ENCODE measurements at places on chromosomes 12 and 14.

- no peak for DNase-seq
These were observed 108.0 kb downstream of the RIMBP2 start for GRCh38 chr12:130608132-130608531.

GRCh38 chr14:103495854-103496253, 26.8 kb downstream of the CKB start:
- no peak for DNase-seq

DNA sequence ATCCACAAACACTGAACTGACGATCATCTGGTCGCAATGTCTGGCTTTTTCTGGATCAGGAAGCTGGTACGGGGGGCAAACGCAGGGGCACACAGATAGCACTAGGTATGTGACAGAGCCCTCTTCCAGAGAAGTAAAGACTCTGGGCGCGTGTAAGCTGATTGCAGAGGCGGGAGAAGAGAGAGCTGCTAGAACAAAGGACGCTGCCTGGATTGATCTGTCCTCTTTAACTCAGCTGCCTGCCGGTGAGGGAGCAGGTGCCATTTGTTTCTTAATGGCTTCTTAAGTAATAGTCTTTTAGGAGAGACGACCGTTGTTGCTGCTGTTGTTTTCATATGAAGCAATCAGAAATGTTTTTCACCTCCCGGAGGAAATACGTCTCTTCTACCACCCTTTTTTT, 77.3 kb downstream of the GLT1D1 start:
- no peak for DNase-seq

DNA sequence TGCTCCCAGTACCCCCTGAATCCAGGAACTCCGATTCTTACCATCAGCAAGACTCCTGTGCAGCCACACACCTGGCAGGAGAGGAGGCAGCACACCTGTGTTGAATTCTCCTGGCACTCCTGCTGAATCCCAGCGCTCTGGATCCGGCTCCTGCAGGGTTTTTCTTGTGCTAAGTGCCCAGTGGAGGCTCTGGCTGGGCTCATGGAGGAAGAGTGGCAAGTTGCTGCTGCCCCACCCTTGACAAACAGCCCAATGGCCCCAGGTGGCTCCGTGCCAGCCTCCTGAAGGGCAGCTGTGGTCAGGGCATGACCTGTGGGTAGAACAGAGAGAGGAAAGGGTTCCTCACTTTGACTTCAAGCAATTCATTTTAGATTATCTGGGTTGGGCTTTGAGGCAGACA, 20.0 kb downstream of the CRACR2A start:
- DNase-seq = no peak

- DNase-seq = no peak
These were observed 266.2 kb downstream of the TMTC2 start for GRCh38 chr12:82952946-82953345.

DNA sequence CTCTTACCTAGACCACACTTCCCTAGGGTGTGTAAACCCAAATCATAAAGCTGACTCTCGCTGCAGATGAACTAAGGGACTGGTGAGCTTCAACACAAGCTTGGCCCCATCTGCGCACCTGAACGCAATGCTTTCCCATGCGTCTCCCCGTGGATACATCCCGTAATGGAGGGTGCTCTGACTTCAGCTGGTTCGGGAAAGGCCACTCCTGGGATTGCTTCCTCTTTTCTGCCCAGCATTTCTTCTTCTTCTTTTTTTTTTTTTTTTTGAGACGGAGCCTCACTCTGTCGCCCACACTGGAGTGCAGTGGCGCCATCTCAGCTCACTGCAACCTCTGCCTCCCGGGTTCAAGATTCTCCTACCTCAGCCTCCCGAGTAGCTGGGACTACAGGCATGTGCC, 27.7 kb upstream of the ETFBKMT start:
- no peak for DNase-seq

DNA sequence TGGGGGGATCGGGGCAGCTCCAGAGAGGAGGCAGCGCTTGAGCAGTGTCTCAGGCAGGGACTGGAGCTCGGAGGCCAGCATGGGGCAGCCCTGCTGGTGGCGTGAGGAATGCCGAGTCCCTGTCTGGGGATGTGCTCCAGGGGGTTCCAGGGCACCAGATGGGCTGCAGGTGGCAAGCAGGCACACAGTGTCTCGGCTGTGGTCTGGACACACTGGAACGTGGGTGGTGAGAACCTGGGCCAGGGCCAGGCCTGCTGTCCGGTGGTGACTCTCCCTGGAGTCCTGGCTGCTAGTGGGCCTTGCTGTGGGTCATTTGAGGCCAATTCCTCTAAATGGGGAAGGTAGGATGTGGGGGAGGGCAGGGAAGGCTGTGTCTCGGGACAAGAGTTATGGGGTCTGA, 199.4 kb upstream of the RTL1 start:
- DNase-seq = no peak

DNA sequence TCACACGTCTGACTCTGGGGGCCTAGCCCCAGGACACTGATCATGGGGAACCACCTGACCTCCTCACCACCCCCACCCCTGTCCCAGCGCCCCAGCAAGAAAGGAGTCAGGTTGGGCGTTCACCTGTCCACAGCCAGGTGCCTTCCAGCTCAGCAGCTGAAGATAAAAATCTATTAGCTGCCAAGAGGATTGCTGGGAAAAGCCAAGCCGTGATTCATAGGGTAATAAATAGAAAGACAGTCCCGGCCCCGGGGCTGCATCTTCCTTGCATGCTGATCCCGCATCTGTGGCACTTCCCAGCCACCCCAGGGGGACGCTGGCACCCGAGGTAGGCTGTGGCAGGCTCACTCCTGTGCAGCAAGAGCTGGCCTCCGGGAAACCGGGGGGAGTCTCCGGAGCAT, 70.2 kb upstream of the NCOR2 start:
- DNase-seq = no peak

- no peak for DNase-seq
These were observed 1.7 kb upstream of the ANKRD33 start for GRCh38 chr12:51886021-51886710.

- DNase-seq = no peak
These were observed 47.2 kb downstream of the PUS7L start for GRCh38 chr12:43711348-43711747.

DNA sequence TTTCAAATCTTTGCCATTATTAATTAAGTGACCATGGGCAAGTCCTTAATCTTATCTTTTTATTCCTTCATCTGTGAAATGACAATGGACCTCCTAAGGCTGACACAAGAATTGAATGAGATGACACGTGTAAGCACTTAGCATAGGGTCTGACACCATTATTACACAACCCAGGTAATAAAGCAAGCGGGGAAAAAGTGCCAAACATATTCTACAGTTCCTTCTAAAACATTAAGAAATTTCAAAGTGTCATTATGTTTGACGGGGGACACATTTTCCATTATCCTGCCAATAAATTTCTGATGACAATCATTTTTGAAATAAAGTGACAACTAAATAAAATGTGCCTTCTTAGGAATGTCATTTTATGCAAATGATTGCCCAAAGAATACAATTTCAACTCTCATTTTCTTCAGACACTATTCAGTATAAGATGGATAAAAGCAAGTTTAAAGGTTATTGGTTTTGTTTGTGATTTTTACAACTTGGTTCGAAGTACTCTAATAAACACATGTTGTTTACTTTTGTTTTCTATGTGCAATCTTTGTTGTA, 3.0 kb downstream of the ANKS1B start:
- DNase-seq = no peak

- DNase-seq = no peak
These were observed 93.8 kb upstream of the MDM1 start for GRCh38 chr12:68425998-68426397.

- no peak for DNase-seq
These were observed 36.5 kb downstream of the WBP11 start for GRCh38 chr12:14766649-14767215.

DNA sequence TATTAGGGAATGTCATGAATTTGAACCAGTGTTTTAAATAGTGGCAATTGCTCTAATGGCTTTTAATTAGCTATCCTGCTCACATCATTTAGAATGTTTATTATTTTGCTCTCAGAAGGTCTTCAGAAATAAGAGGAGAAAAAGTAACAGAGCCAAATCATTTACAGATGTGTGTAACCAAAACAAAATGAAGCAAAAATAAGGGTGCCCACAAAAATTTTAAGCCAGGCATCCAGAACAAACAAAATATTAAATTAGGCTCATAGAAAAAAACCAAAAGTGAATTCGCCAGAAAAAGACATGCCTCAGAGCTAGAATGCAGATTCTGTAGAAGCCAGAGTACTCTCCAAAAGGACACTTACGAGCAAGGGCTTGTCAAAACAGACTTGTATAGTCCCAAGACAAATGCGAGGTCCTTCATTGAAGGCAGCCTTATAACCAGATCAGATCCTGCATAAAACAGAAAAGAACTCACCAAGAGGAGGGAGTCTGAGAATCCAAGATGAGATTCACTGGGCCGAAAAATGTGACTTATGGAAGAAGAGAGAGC, 20.2 kb upstream of the SERPINA1 start:
- DNase-seq = no peak

GRCh38 chr12:31702047-31702446, 26.8 kb downstream of the AMN1 start:
- DNase-seq = no peak

DNA sequence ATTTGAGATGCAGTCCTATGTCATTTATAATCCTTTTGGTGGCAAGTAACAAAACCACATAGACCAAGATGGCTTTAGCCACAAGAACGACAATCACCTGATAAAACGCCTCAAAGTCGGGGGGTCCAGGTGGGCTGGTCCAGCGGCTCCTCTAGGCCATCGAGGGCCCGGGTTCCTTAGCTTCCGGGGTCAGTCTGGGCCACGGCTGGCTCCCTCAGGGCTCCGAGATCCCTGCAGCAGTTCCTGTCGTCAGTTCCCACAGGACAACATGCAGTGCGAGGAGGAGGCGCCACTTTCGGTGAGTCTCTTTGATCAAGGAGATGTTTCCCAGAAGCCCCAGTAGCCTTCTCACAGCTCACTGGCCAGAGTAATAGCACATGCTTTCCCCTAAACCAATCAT, 574.6 kb downstream of the AACS start:
- DNase-seq = no peak

GRCh38 chr14:72463291-72463866, 430.5 kb downstream of the DPF3 start:
- no peak for DNase-seq

- no peak for DNase-seq
These were observed 20.7 kb upstream of the NEK9 start for GRCh38 chr14:75147423-75148071.

- no peak for DNase-seq
These were observed 35.2 kb downstream of the HMGA2 start for GRCh38 chr12:65859519-65859918.

DNA sequence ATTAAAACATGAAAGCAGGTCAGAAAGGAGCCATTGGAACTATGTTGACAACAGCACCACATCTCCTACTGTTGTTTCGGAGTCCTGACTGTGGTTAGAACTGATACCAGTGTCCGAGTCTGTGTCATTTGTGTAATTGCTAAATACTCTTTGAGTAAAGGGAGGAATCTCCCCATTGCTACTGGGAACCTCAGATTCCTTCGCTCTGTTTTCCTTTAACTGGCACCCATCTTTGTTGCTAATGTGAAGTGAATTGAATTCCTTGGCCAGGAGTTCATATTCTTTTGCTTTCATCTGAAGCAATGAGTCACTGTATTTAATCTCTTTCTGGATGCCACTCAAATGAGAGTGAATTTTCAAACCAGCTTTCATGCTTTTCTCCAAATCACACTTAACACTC, 31.5 kb downstream of the RASSF9 start:
- no peak for DNase-seq

DNA sequence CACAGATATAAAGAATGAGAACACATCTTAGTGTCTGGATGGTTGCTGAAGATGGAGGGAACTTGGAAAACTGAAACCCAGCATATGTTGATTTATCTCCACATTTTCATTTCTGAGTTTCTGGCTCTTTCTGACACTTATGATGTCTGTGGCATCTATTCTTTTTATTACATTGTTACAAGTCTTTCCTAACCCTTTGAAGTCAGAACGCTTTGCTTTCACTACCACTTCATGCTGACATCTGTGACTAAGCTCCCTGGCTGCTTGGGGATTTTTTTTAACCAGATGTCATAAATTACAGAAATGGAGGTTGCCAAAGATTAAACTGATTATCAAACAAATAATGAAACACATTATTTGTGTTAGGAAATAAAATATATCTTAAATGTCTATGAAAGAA, 188.7 kb downstream of the KITLG start:
- DNase-seq = no peak

DNA sequence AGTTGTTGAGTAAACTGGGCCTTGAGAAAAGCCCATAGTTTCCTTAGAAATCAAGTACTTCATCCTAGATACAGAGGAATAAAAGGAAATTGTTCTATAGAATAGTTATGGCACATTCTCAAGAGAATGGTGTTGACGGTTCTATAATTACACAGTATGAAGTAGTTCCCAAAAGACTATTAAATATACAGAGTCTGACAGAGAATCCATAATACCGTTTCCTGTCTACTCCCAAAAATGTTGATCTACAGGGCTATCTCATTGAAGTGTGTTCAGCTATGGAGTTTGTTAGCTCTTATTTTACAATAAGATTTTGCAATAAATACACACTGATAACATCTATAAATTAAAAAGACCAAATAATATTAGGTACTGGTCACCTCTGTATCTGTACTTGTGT, 799.7 kb downstream of the RPS29 start:
- DNase-seq = no peak

DNA sequence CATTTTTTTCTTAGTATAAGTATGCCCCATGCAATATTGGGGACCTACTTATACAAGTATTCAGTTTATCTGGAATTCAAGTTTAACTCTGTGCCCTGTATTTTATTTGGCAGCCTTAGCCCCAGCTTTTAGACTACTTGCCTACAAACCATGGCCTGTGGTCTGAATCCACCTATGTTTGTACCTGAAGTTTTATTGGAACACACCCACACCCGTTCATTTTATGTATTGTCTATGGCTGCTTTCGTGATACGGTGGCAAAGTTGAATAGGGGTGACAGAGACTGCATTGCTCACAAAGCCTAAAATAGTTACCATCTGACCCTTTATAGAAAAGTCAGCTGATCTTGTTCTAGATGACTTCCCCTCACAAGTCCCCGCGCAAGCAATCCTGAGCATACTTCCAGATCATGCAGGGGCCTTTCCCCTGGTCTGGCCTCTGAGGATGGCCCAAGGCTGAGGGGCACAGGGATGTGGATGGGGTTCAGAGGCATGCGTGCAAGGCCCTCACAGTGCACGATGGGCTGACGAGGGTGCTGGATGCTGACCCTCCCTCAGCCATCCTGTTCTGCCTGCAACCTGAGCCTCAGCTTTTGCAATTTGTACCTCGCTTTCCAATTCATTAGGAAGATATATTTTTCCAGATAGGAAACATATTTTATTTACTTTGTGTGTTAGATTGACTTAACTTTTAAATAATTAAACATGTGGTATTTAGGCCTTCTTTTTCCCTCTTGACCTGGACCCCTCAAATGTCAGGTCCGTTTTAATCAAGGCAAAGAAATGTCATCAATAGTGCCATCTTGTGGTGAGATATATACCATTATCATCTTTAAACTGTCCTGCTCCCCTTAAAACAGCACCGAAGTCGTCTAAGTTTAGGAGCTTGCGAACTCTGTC, 527.3 kb upstream of the CCDC196 start:
- DNase-seq = no peak

- DNase-seq = no peak
These were observed 178.6 kb downstream of the PRKCH start for GRCh38 chr14:61499991-61500390.

GRCh38 chr12:92698474-92698873, 4.3 kb upstream of the PLEKHG7 start:
- no peak for DNase-seq

GRCh38 chr14:98949051-98949450, 322.9 kb downstream of the BCL11B start:
- DNase-seq = no peak

GRCh38 chr14:96096639-96097610, 57.8 kb downstream of the C14orf132 start:
- DNase-seq = no peak

Data from stimulated activated CD4-positive, alpha-beta T cell treated with anti-CD3 and anti-CD28 coated beads, Interleukin-1b, Interleukin-23, amount 100 ng/mL, for 1 hour (primary cell).